ENCODE measurements at places on chromosomes 1 and 21. TPM values are rescaled to one million over a fixed set of nuclear protein-coding genes. Genes with fewer than 3 reads are reported as not detected.

The ATP1A4 gene
- polyA plus RNA-seq = 0.15 TPM

DNA sequence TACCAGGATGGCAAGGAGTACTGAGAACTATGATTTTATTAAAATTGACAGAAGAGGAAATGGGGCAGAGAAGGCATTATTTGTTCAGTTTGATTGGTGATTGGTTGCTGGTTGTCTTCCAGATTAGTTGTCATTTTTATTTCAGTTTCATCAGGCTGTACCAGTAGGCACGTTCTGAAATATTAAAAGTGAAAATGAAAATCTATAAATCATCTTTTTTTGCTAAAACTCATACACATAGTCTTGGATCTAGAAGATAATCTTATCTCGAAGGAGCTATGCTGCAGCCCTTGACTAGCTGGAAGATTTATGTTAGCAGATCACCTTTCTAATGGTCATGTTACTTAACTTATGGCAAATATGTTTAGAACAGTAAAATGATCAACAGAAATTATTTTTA is 29.0 kb downstream of the NEK7 start:
- DNase-seq = no peak

- no peak for DNase-seq
These were observed 95.1 kb downstream of the SIPA1L2 start for GRCh38 chr1:232534552-232535517.

DNA sequence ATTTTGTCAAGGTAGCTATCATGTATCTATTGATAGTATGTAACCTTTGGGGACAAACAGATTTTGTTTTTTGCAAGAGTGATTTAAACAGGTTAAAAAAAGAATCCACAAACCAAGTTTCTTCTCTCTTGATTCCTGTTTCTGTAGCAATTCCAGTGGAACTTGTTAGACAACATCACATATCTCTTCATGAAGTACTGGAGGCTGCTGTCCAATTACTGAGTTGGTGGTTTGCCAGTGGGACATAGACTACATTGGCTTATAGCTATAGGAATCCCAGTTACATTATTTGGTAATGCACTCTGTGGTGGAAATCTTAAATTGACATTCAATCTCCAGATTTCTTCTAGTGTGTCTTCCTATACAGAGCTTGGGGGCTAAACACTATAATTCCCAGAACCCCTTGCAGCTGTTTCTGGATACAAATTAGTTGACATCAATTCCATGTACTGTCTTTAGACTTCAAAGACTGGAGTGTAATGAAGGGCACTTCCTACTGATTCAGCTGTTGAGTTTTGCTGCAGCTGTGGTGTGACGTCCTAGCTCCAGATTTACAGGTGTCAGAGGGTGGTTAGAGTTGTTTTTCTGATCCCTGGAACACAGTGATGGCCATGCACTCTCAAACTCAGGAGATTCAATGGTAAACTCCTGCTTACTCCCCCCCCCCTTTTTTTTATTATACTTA is 29.4 kb upstream of the GCLM start:
- DNase-seq = no peak

The PINK1 gene
- 64.8 TPM for polyA plus RNA-seq

The MANEAL gene
- polyA plus RNA-seq = 3.6 TPM

- DNase-seq = no peak
These were observed 5.0 kb downstream of the PCNX2 start for GRCh38 chr1:233290396-233291034.

The MRPS6 gene
- 126 TPM for polyA plus RNA-seq

The ZNF695 gene
- polyA plus RNA-seq = 5.0 TPM

GRCh38 chr1:220631238-220631815 is 58.8 kb upstream of the C1orf115 start:
- no peak for DNase-seq

GRCh38 chr1:45084562-45084961 is 72.5 kb downstream of the UROD start:
- DNase-seq = no peak

The COL24A1 gene
- 1.8 TPM for polyA plus RNA-seq

- DNase-seq = peak; percentile 13
These were observed 93.0 kb upstream of the TENT5C start for GRCh38 chr1:117512728-117513321.

- no peak for DNase-seq
These were observed 8.3 kb downstream of the ACTRT2 start for GRCh38 chr1:3029481-3029961.

GRCh38 chr1:163537809-163538208 is 216.1 kb downstream of the NUF2 start:
- no peak for DNase-seq

DNA sequence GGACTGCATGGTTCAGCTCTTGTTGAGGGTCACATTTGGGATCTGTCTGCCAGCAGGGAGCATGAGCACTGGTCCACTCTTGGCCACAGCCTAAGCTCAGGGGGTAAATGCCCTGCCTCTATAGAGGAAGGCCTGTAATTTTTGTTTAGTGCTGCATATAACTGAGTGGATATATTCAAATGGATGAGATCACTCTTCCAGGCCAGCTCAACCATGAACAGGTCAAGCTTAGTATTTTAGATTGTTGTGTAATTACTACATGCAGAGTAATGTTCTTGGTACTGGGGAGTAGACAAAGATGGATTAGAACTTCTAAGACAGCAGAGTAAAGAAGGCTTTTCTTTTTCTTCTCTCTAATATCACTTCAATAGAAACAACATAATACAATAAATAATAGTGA is 376.9 kb downstream of the GPATCH2 start:
- DNase-seq = no peak

The TBCE gene
- 69.3 TPM for polyA plus RNA-seq

GRCh38 chr1:172738389-172738788 is 79.5 kb downstream of the FASLG start:
- no peak for DNase-seq

The ZNF593OS gene
- polyA plus RNA-seq = 1.4 TPM

The S100A13 gene
- polyA plus RNA-seq = 120 TPM

DNA sequence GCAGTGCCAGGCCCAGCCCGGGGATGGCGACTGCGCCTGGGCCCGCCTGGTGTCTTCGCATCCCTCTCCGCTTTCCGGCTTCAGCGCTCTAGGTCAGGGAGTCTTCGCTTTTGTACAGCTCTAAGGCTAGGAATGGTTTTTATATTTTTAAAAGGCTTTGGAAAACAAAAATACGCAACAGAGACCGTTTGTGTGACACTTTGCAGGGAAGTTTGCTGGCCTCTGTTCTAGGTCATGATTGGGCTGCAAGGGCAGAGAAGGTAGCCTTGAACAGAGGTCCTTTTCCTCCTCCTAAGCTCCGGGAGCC is 719 bp downstream of the SOD1 start:
- peak; percentile 33 for DNase-seq

GRCh38 chr1:55604179-55604578 is 389.0 kb upstream of the USP24 start:
- DNase-seq = no peak

GRCh38 chr1:69110851-69111250 is 456.9 kb upstream of the LRRC7 start:
- DNase-seq = no peak
